ENCODE measurements at places on chromosomes 2 and 18.

GRCh38 chr2:3563521-3563976 is 5.4 kb upstream of the RNASEH1 start:
- DNase-seq: no peak

DNA sequence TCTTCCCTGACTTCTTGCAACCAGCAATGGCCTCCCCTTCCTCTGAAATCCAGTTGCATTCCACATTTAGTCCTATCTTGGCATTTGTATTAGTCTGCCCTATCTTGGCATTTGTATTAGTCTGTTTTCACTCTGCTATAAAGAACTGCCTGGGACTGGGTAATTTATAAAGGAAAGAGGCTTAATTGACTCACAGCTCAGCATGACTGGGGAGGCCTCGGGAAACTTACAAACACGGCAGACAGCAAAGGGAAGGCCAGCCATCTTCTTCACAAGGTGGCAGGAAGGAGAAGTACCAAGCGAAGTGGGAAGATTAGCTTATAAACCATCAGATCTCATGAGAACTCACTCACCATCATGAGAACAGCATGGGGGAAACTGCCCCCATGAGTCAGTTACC is 234.5 kb upstream of the COPS8 start:
- DNase-seq: no peak

DNA sequence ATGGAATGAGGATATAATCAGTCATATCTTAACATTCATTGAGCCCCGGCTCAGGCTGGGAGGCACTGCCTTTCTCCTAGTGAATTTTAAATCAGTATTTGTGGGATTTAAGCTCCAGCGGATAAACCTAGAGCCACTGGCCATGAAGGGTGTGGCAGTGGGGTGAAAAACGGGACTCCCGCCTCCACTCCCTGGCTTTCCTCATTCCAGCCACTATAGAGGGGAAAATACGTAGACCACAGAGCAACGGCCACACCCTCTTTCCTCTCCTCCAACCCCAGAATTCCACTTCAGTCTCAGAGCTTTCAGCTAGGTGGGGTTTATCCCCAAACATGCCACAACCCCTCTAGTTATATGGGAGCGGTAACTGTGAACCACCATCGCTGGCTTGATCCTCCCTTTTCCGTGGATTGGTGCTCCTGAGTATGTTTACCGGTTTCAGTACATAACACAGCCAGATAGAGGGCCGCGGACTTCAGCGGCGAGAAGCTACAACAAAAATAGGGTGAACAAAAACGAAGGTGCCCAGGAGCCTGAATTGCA is 70.6 kb upstream of the ITGB6 start:
- no peak for DNase-seq

- no peak for DNase-seq
These were observed 24.9 kb downstream of the GLI2 start for GRCh38 chr2:120760446-120761135.

DNA sequence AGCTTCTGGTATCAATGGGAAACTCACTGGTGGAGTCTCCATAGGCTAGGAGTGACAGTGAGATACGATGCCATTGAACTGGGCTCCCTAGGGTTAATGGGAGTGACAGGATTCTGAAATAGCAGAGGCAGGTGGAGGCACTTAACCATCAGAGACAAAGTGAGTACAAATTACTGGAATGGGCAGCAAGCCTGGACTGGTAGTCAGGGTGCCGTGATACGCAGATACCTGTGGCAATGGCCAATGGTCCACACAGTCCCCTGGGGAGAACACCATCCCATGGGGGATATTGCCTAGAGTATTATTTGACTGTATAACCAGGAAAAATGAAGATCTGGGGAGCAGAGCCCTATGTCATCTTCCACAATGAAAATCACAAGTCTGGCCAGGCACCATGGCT is 17.3 kb downstream of the CHCHD5 start:
- DNase-seq: no peak

DNA sequence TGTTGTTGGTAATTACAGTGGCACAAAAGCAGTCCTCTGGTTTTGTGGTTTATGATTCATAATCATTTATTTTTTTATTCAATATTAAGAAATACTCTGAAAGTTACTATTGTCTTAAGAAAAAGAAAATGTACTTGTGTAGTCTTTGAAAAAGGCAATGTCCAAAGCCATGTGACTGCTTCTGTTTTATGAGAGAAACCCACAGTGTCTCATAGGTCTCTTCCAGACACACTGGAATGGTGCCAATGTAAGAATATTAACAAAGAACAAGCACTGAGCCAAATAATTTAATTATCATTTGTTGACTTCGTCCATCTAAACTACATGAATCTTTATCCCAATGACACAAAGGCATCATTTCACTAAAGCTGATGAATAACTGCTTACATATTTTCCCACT is 62.5 kb downstream of the RPRM start:
- DNase-seq: no peak

DNA sequence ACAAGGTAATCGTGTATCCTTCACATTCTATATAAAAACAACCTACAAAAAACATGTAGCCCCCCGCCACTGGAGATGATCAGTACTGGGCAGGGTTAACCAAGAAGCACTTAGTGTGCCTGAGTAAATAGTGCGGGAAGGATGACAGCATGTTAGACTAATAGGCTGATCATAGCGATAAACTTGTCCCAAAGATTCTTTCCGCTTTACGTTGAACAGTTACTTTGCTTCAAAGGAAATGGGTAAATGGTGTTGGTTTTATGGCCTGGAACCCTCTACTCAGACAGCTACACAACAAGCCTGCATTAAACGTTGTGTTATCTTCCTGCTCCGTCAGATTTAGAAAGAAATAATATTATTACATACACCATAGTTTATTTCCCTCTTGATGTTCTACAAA is 67.7 kb downstream of the CTAGE1 start:
- DNase-seq: no peak

DNA sequence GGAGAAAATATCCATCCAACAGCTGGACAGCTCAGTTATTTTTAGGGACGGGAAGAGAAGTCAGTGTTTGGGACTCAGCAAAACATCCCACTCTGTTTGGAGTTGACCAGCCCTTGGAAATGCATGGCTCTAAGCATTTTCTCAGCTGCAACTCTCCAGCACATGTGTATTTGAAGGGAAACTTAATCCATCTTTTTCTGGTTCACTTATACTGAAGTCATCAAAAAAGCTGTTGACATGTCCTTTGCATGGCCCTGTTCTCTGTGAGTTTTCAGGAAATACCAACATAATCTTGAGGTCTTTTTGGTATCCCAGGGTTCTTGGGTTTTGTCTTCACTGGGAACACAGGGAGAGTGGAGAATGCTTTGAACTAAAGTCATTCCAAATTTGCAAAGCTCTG is 91.9 kb upstream of the CELF4 start:
- DNase-seq: no peak

DNA sequence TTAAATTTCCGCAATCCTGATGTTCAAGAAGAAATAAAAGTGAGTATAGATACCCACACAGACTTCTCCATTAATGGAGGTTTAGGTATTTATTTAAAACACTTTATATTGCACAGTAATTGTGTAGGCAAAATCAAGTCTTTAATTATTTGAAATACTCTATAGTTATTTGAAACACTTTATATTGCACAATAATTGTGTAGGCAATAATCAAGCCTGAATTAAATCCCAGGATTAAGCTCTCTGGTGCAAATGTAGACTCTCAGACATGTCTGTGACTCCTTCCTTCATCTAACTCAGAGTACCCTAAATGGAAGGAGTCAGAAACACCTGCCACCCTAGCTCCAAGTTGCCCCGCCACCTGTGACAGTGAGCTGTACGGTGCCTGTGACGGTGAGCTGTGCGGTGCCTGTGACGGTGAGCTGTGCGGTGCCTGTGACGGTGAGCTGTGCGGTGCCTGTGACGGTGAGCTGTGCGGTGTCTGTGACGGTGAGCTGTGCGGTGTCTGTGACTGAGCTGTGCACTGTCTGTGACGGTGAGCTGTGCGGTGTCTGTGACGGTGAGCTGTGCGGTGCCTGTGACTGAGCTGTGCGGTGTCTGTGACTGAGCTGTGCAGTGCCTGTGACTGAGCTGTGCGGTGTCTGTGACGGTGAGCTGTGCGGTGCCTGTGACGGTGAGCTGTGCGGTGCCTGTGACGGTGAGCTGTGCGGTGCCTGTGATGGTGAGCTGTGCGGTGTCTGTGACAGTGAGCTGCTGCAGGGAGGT is 11.0 kb downstream of the SLC3A1 start:
- DNase-seq: no peak

DNA sequence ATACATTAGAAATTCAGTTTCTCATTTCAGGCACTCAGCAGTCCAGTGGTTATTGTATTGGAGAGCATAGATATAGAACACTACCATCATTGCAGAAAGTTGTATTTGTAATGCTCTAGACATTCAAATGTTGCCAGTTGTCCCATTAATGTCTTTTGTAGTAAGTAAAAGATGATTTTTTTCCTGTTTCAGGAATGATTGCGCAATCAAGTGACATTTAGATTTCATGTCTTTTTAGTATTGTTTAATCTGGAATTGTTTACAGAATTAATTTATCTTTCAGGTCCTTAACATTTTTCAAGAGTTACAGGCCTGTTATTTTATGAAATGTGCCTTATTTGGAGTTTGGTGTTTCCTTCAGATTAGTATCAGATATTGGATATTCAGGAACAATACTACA is 134.7 kb downstream of the MSTN start:
- DNase-seq: no peak

DNA sequence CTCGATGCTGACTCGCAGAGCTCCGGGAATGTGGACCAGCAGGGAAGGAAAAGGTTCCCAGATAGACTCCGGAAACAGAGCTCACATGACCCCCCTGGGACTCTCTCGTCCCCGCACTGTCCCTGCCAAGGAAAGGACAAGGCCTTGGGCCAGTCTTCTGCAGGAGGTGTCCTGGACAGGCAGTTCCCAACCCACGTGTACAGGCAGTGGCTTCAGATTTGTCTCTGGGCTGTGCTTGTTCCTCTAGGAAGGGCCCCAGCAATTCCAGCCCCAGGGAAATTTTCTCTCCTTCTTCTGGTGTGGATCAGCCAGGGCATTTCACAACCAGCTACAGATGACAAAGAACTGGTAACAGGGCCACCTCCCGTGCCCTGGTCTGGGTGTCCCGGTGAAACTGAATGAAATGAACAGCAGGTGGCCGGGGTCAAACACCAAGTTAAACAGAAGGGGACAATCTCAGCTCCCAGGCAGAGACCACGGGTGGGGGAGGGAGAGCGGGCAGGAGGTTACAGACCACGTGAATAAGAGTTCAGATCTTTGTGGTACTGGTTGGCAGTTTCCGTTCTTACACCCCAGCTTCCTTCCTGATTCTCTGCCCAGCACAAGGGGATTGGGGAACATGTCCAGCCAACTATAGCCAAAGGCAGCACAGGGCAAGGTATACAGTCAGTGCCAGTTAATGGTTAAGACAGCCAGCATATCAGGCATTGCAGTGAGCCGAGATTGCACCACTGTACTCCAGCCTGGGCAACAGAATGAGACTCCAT is 52.2 kb upstream of the CAB39 start:
- no peak for DNase-seq

DNA sequence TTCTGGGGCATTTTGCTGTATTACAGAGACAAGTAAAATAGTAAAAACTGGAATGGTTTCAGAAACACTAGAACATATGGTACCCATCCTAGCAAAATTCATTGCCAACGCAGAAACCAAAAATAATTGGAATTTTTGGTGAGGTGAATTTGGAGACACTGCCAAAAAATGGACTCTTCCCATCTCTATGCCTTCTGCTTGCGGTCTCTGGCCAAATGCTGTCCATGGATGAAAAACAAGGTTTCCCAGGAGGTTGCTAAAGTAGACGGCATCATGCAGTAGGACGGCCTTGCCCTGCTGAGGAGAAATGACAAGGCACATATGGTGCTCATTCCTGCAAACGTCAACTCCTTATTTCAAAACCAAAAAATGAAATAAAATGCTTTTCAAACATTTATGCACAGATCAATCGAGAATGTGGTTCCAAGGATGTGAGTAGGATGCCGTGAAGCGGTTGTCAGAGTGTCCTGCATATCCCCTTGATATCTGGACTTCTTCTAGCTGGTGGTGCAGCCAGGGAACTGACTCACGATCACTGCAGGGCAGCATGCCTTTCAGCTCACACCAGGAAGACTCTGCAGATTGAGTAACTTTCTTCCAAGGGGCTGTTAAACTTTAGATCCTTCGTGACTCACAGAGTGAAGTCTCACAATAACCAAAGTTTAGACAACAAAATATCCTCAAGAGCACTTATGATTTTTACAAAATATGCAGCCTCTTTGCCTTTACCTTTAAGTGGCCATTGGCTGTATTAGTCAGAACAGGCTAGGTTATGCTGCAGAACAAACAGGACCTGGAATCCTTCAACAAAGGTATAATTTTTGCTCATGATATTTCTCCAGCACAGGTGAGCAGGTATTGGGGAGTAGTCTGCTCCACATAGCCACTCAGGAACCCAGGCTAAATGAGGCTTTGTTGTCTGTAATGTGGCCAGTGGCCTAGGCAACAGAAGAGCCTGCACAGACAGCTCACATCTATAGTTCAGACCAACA is 149.4 kb upstream of the NDUFV2 start:
- no peak for DNase-seq

- DNase-seq: no peak
These were observed 401.7 kb upstream of the CELF4 start for GRCh38 chr18:37967261-37967660.

- no peak for DNase-seq
These were observed 7.4 kb downstream of the CYRIA start for GRCh38 chr2:16658076-16658739.

- DNase-seq: no peak
These were observed 185.4 kb upstream of the GLI2 start for GRCh38 chr2:120550282-120550681.

DNA sequence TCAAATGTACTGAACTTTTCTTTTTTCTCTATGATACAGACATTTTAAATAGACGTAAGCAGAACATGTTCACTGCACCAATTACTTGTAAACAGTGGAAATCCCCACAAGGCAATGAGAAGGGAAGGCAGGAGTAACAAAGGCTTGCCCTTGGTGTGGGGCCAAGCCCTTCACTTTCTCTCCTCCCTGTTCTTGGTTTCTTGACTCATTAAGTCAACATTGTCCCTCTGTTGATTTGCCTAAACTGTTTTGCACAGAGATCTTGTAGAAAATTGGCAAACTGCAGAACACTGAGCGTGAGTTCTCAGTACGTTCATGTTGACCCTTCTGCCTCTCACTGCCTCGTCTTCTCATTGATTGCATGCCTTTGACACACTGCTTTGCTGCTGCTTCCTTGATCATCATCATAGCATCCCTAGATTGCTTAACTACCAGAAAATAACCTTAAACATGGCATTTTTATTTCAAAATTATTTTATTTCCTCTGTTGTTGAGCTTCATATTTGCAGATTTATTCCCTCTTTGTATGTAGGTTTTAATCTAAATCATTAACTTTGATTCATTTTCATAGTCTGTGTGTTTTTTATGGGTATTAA is 257.7 kb downstream of the PTGR3 start:
- no peak for DNase-seq

DNA sequence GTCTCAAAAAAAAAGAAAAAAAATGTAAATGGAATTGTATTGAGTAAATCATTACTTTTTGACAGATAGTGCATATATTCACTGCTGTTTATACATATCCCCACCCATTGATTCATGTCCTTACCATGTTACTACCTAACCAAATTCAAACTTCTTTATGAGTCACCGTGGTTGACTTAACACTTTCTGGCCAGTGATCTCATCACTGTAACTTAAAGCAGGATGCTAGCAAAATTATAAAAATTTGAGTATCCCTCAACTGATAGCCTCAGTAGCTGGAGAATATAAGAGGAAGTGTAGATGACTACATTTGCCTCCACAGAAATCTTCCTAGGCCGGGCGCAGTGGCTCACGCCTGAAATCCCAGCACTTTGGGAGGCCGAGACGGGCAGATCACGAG is 13.4 kb downstream of the CNOT9 start:
- DNase-seq: no peak

- DNase-seq: no peak
These were observed 120.3 kb downstream of the ACOXL start for GRCh38 chr2:110852541-110853263.

GRCh38 chr2:225464346-225465025 is 65.0 kb downstream of the NYAP2 start:
- DNase-seq: no peak

Data from stimulated activated CD4-positive, alpha-beta T cell treated with anti-CD3 and anti-CD28 coated beads, TNF-alpha, amount 100 ng/mL, for 4 hours (primary cell).